ENCODE measurements at places on chromosomes 5 and 9.

GRCh38 chr5:135487839-135488514 is 35.8 kb upstream of the TIFAB start:
- DNase-seq, result no peak

GRCh38 chr9:7656636-7657035 is 142.9 kb downstream of the DMAC1 start:
- DNase-seq, result no peak

GRCh38 chr5:67133217-67133616 is 63.4 kb downstream of the CD180 start:
- DNase-seq, result no peak

- DNase-seq, result no peak
Observed at GRCh38 chr5:42842921-42843641, 31.4 kb upstream of the SELENOP start.

- DNase-seq, result no peak
Observed at GRCh38 chr9:35566417-35566816, 38.6 kb upstream of the TESK1 start.

DNA sequence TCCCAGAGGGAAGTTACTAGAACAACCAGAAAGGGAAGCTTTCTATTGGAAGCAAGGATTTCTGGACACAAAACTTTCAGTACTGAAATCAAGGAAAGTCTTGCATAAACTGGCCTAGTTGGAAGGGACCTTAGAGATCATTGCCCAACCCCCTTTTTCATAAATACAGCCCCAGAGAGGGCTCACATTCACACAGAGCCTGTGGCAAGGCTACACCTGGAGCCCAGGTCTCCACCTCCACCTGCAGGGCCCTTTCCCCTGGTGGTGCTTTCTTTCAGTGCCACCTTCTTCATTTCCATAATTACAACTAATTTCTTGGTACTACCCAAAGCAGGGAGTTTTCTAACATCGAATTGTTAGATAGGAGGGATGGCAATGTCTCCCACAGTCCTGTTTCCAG is 85.7 kb downstream of the ADRB2 start:
- no peak for DNase-seq

DNA sequence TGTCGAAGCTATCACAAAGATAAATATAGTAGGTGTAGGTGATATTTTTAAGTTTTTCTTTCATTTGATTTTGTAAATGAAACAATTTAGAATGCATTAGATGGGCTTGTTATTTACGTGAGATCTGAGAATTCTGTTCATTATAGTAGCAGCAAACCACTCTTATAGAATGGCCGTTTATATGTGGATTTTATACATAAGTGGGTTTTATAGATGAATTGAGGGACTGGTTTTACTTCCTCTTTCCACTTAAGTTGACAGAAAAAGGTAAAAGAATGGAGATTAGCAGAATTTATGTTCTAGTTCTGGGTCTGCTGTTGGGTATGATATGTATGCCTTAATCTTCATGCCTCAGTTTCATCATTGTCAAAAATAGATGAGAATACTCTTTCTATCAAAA is 5.6 kb downstream of the RMI1 start:
- DNase-seq, result no peak

DNA sequence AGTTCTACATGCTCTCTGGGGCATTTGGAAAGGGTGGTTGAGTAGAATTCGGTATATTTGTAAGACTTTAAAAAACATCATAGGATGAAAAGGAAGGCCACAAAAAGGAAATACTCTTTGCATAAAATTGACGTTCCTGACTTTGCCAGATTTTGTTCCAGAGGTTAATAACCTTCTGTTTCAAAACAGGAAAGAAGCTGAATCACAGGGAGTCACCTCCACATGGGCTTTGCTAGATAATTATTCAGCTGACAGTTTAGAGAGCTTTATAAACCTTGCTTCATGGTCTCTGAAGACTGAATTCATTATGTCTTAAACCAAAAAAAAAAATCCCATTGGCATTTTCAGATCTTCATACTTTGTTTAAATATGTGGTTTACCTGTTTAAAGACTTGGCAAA is 203.7 kb downstream of the SEMA6A start:
- DNase-seq, result no peak

DNA sequence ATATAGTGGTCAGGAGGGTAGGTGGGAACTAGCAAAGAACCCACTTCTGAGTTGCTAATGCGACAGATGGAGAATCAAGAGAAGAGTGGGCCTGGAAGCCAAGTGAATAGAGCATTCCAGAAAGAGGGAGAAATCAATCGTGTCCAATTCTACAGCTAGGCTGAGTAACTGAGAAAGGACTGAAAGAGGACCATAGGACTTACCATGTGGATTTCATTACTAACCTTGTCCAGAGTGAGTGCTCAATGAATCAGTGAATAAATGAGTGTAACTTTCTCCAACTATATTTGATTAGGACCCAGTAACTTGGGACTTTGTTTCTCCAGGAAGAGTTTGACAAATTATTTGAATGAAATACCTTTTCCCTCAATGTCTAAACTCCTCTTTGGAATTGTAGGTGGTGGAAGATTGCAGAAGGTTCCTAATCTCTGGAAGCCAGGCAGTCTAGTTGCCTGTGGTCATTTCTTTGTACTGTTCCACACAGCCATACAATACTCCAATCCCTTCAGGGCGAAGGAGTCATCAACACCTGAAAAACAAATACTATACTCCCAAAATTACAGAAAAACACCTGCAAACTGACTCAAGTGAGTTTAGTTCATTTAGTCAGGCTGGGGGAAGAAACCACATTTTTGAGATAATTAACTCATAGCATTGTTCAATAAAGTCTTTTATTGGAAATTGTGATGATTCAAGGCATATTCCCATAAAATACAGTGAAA is 2.6 kb upstream of the F2RL1 start:
- DNase-seq, result no peak

- DNase-seq, result no peak
Observed at GRCh38 chr5:64502196-64502595, 3.6 kb upstream of the RGS7BP start.

DNA sequence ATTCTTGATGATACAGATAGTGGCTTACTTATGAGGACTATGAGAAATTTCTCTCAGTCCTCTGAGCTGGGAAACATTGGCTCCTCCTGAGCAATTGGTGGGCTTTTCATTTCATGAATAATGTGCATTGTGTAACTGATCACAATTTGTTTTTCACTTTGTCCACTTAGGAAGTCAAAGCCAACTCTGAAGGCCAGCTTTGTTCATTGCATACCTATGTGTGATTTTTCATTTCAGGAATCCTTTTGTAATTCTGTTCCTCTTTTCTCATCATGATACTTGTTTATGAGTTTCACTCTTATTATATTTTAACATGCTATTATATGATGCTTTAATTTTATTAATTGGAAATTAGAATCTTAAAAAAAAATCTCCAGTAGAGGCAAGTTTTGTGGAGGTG is 483.0 kb downstream of the EBF1 start:
- DNase-seq, result no peak

- no peak for DNase-seq
Observed at GRCh38 chr9:96025995-96026602, 150.6 kb downstream of the ERCC6L2 start.

- DNase-seq, result no peak
Observed at GRCh38 chr5:171667341-171668096, 118.1 kb upstream of the SMIM23 start.

- DNase-seq, result no peak
Observed at GRCh38 chr5:174057206-174057605, 11.7 kb downstream of the NSG2 start.
